ENCODE measurements at places on chromosomes 11 and 22.

- no peak for DNase-seq
Observed at GRCh38 chr22:43313890-43314474, 29.2 kb downstream of the SCUBE1 start.

GRCh38 chr11:131223198-131223991 lies 147.0 kb upstream of the NTM start:
- no peak for DNase-seq

GRCh38 chr22:37496651-37497050 lies 10.5 kb upstream of the MFNG start:
- DNase-seq = no peak

DNA sequence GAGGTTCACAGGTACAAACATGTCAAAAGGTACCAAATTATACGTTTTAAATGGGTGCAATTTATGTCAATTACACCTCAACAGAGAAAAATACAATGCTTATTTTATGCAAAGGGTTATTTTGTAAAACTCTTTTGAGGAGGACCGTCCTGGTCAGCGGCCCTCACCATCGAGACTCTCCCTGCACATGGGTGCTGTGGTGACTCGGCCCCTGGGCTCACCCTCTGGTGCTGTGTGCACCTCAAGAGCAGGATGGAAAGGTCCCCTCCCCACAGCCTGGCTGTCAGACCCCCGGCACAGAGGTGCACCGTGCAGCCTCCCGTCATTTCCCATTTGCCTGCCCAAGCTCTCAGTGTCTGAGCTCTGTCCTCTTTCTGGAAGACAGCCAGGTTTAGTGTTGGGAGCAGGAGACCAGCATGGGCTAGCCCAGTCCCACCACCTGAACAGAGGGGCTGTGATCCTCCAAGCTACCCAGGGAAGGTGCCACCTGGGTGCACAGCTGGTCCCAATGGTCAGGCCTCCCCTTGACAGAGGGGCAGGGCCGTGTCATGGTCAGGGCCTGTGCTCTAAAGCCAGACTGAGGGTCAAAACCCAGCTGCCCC lies 41.8 kb upstream of the PRODH start:
- no peak for DNase-seq

DNA sequence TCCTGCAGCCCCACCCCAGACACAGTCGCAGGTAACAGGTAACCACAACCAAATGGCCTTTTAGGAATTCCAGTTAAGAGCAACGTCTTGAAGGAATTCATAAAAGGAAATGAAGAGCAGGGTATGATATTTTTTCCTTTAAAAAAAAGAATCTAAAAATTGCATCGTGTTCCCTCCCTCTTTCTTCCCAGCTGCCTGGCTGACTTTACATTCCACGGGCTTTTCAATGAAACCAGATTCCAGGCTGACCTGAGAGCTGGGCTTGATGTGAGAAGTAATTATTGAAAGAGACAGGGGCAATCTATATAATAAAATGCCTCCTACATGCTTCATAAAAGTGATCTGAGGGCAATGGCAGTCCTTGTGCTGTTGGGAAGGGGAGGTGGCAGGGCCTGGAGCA lies 57.3 kb upstream of the EIF3D start:
- DNase-seq = no peak

- no peak for DNase-seq
Observed at GRCh38 chr11:996681-997080, 39.8 kb downstream of the MUC6 start.

DNA sequence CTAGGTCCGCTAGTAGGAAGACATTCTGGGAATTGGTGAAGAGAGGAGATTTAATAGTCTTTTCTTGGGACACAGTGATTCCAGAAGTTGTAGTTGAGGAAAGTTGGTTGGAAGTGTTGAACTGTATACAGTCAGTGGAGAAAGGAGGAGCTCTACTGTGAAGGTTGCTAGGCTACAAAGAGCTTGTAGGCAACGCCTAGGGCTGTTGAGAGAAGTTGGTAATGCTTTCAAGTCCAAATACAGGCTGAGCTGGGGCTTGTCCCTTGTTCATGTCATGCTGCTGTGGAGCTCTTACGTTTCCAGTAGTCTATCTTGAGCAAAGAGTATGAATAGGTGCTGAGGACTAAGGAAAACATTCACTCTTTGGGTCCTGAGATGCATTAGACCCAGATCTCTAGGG lies 1.1 kb downstream of the TBCEL start:
- DNase-seq = no peak

- DNase-seq = peak; percentile 56
Observed at GRCh38 chr11:72471005-72471898, 36.9 kb upstream of the CLPB start.

Measured in right renal pelvis (tissue), 4 donors.